ENCODE measurements at places on chromosomes 1 and 21. TPM values are rescaled to one million over a fixed set of nuclear protein-coding genes. Genes with fewer than 3 reads are reported as not detected.

GRCh38 chr21:28150778-28151177 lies 841.9 kb downstream of the LTN1 start:
- no peak for DNase-seq

DNA sequence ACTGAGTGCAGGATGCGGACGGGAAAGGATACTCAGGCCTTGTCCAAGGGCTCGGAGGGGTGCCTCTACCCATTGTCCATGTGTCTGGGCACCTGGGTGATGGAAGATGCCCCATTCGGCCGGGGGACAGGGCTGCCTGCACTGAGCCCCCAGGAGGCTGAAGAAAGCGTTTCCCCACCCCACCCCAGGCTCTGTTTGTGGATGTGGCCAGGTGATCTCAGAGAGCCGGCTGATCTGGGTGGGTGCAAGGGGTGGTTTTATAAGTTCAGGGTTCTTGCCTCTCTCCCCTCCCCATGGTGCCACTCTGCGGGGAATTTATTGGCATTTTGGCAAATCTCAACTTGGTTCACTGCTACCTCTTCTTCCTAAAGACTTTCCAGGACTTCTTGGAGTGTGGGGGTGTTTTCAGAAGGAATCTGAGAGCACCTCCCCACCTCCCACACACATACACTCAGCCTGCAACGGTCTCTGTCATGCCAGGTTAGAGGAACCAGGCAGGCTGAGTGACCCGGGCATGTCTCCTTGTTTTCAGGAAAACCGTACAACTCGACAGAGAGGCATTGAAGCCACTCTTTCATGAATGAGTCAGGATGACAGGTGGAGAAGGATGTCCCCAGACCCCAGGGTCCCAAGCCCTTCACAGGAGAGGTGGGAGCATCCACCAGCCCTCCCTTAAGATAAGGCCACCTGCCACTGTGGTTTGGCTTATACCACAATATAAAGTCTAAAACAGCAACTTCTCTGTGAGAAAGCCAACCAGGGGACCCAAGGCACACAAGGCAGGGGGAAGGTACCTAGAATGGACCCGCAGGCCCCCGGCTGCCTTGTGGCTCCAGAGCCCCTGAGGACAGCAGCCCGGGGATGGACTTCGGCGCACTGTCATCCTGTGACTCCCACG lies 174.9 kb downstream of the ETS2 start:
- no peak for DNase-seq

- no peak for DNase-seq
Measured at GRCh38 chr1:116067566-116067890, 43.7 kb upstream of the MAB21L3 start.

DNA sequence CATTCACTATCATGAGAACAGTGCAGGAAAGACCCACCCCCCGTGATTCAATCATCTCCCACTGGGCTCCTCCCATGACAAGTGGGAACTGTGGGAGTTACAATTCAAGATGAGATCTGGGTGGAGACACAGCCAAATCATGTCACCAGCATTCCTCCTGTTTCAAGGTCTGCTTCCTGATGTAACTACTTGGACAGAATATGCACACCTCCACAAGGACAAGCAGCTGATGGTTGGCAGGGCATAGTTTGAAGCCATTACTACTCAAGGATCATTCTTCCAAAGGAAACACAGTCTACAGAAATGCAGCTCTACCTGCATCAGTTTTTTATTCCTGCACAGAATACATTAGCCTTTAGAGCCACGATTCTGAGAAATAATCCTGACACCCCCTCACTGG lies 28.5 kb upstream of the RNF2 start:
- DNase-seq, result no peak

The PTPRC gene
- total RNA-seq, result 11.4 TPM

GRCh38 chr1:41640141-41640751 lies 155.8 kb upstream of the EDN2 start:
- no peak for DNase-seq

GRCh38 chr1:86138746-86139145 lies 17.8 kb downstream of the COL24A1 start:
- no peak for DNase-seq

GRCh38 chr1:77874804-77875445 lies 13.5 kb upstream of the NEXN start:
- no peak for DNase-seq

The TMEM63A gene
- total RNA-seq, result 21.4 TPM

- DNase-seq, result no peak
Measured at GRCh38 chr1:209406595-209406994, 176.9 kb upstream of the CAMK1G start.

DNA sequence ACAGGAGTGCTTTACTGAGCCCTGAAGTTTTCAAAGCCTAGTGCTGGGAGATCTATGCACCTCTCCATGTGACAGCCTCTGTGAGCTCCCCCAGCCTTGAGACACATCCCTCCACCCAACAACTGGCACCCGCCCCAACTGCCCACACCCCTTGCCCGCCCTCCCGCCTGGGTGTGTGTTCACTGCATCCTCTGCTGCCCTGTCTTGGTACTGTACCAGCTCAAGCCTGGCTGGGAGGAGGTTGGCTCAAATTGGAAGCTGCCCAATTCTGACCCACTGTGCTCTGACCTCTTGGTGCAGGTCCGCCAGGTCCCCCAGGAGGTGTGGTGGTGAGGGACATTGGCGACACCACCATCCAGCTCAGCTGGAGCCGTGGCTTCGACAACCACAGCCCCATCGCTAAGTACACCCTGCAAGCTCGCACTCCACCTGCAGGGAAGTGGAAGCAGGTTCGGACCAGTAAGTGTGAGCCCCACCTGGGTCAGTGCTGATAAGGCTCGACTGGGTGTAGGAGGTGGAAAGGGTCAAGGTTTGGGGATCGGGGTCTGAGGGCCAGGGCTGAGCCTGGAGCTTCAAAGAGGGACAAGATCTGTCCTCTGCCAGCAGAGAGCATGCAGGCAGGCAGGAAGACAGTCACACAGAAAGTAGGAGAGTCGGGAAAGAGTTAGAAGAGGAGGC lies 18.0 kb downstream of the TMEM81 start:
- DNase-seq, result peak; percentile 67

The PADI2 gene
- total RNA-seq, result 1.3 TPM

The AADACL3 gene
- total RNA-seq, result not detected

DNA sequence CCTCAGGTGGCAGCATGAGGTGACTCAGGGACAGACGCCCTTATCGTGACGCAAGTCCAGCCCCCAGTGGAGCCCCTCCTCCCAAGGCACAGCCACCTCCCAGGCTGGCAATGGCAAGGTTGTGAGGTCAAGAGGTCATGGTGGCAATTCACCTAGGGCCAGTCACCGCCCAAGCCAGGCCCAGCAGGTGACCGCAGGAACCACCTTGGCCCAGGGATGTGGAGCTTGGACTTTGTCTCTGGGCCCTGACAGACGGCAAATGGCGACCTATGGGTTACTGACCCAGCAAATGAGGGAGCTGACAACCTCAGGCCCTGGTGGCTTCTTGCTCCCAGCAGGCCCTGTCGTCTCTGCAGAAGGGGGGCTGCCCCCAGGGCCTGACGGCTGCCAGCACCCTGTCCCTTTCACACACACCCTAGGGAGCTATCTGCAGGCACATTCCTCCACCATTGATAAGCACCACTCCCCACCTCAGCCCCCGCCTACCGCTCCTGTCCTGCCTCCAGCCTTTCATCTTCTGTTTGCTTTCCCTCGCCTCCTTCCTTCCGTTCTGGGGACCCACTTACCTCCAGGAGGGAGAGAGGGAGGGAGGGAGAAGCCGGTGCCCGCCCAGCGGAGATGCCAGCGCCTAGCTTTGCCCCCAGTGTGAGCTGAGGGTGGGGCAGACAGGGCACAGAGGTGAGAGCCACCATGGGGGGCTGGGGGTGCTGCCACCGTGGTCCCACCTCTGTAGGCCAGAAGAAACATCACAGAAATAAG lies 12.1 kb downstream of the EPHA2 start:
- no peak for DNase-seq

- no peak for DNase-seq
Measured at GRCh38 chr1:159088546-159089183, 12.1 kb upstream of the AIM2 start.

The OR6N1 gene
- not detected for total RNA-seq

DNA sequence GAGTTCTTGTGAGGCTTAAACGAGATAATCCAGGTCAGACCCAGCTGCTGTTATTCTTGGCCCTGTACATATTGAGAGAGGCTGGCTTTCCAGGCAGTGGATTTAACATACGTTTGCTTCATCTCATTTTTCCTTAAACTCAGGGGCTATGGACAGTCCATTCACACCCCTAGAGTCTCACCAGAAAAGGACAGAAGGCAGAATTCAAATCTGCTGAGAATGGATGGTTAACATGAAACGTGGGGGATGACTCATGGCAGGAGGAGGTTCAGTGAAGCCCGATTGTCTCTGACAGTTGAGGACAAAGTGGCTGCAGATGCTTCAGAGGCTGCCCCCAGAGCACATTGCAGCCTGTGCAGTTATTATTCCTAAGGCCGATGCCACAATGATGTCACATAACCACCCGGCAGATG lies 39.5 kb downstream of the TGFB2 start:
- no peak for DNase-seq

The PCP4L1 gene
- 0.38 TPM for total RNA-seq

GRCh38 chr21:36985751-36986594 lies 19.5 kb upstream of the HLCS start:
- peak; percentile 36 for DNase-seq

The PCSK9 gene
- not detected for total RNA-seq

GRCh38 chr1:76625886-76626678 lies 241.2 kb upstream of the ST6GALNAC5 start:
- no peak for DNase-seq

The PADI1 gene
- total RNA-seq, result not detected

DNA sequence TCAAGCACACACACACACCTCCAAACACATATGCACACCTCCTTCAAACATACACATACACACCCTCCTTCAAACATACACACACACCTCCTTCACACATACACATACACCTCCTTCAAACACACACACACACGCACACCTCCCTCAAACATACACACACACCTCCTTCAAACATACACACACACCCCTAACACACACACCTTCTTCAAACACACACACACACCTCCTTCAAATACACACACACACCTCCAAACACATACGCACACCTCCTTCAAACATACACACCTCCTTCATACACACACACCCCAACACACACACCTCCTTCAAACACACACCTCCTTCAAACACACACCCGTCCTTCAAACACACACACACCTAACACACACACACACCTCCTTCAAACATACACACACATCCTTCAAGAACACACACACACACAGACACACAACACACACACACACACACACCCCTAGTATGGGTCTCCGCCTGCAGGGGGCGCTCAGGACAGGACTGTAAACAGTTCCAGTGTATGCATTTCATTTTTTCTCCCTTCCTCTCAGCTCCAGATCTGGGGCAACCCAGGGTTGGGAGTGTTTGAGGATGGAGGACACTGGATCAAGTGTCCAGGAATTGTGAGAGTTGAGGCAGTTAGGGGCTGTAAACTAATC lies 12.1 kb downstream of the LGR6 start:
- no peak for DNase-seq

The TEDDM1 gene
- not detected for total RNA-seq

- DNase-seq, result no peak
Measured at GRCh38 chr21:18608226-18608625, 204.6 kb upstream of the TMPRSS15 start.

DNA sequence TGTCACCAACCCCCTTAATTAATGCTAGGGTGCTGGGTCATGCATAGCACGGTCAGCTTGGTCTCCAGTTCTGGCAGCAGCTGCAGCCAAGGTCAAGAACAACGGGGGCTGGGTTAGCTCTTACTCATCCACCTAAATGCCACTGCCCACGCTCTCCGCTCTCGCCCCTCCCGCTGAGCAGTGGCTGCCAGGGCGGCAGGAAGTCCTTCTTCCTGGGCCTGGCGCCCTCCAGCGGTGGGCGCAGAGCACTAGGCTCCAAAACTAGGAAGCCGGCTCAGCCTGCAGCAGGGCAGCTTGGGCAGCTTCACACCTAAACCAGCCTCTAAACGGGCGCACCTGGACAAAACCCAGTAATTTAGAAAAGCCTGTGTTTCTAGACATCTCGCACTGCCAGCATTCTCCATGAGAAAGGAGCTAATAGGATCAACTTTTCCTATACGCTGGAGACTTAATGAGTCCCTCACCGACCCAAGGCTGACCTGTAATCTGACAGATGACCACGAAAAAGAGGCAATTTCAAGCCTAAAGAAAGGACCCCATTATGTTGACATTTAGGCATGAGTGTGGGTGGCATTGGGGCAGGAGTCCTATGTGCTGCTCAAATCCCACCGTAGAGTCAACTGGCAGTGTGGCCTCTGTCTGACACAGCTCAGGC lies 78.4 kb upstream of the LRRN2 start:
- DNase-seq, result peak; percentile 86

- DNase-seq, result no peak
Measured at GRCh38 chr1:47598357-47598756, 160.5 kb downstream of the FOXD2 start.

DNA sequence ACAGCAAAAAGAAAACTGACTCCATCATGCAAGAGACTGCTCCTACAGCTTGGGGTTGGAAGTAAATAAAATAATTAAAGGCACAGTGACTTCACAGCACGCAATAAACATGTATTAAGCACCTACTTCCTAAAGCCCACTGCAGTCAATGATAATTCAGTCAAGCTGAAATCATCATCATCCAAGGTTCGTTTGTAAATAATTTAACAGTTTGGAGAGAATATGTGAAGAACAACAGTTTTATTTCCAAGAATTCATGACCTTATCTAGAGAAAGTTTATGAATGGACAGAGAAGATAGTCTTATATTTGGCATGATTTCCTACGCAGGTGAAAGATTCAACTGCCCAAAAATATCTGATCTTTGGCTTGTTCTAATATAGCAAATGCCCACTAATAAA lies 86.8 kb downstream of the SMYD3 start:
- DNase-seq, result no peak

- no peak for DNase-seq
Measured at GRCh38 chr1:228685081-228685660, 50.1 kb upstream of the RHOU start.

GRCh38 chr1:26768755-26769154 lies 19.0 kb upstream of the PIGV start:
- no peak for DNase-seq

Data from cardiac septum (tissue), 1 donor.